ENCODE measurements at places on chromosomes 1 and 21. TPM values are rescaled to one million over a fixed set of nuclear protein-coding genes. Genes with fewer than 3 reads are reported as not detected.

GRCh38 chr1:152630596-152630995 lies 7.7 kb upstream of the LCE3A start:
- no peak for DNase-seq
- H3K4me1 ChIP-seq = no peaks in the 10 kb centered on the region
- H3K27me3 ChIP-seq = no peaks in the 10 kb centered on the region

The ANXA9 gene
- 3.3 TPM for total RNA-seq

DNA sequence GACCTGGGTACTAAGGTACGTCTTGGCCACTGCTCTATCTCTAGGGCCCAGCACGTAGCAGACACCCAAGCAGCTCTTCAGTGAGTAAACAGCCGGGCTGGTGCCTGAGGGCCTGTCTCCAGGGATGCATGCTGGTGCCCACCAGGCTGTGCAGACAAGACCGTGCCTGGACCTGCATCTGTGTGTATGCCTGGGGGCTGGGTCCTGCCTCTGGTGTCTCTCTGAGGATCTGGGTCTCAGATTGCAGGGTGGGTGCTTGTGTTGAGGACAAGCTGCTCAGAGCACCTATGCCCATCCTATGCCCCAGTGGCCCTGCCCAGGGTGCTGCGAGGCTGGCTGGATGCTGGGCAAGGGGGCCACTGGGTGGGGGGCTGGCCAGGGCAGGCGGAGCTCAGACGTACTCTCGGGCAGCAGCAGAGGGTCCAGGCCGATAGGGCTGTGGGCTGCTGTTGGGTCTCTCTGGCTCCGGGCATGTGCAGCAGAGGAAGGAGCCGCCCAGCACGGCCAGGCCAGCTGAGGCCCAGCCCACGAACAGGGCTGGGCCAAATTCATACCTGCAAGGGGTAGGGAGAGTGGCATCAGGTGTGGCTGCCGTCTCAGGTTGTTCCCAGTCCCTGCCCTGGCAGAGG lies 4.4 kb downstream of the CLDN19 start:
- no peaks in the 10 kb centered on the region for H3K36me3 ChIP-seq
- no peak overlapping the region for H3K4me3 ChIP-seq
- no peaks in the 10 kb centered on the region for H3K4me1 ChIP-seq

The PLPPR5 gene
- 0.09 TPM for total RNA-seq

The DIRAS3 gene
- total RNA-seq = 8.8 TPM

DNA sequence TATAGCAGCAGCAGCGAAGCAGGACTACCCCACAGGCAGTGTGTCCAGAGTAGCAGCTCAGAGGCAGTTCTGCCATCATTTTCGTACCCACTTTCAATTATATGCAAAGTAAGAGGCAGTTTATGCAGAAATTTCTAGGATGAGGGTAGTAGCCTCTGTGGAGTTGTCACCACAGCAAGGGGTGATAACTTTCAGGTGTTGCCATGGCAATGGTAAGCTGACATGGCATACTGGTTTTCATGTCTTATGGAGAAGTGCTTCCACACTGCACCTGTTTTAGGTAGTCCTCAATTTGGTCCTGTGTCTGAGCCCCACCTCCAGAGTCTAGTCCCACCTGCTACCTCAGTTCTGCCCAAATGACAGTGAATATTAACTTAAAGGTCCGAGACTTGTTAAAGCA lies 133.3 kb upstream of the SYT6 start:
- no peak overlapping the region for H3K4me3 ChIP-seq
- H3K36me3 ChIP-seq = no peaks in the 10 kb centered on the region
- no peak for DNase-seq
- H3K27ac ChIP-seq = no peak overlapping the region
- H3K27me3 ChIP-seq = no peaks in the 10 kb centered on the region

The ANGPTL7 gene
- 0.19 TPM for total RNA-seq

DNA sequence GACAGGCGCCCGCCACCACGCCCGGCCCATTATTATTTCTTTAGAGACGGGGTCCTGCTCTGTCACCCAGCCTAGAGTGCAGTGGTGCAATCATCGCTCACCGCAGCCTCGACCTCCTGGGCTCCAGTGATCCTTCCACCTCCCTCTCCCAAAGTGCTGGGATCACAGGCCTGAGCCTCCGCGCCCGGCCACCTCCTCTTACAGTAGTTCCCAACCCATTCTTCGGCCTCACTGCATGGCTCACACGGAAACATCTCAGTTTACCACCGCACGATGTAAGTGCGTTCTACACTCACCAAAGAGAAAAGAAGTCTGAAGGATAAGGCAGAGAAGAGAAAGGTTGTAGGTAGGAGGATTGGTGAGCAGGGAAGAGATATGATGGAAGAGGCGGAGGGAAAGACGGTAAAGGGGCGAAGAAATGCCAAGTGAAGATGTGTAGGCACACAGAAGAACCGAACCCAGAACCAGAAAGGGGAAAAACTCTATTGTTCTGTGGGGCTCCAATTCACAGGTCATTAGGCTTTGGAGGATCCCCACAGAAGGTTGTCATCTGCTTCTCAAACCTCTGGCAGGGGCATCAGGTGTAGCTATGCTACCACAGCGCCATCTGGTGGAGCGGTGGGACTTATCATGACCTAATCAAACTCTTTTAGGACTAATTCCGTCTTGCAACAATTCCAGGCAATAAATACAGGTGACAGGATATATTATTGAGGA lies 504.2 kb downstream of the SMYD3 start:
- no peak overlapping the region for H3K4me3 ChIP-seq
- peak; percentile 93 for DNase-seq

DNA sequence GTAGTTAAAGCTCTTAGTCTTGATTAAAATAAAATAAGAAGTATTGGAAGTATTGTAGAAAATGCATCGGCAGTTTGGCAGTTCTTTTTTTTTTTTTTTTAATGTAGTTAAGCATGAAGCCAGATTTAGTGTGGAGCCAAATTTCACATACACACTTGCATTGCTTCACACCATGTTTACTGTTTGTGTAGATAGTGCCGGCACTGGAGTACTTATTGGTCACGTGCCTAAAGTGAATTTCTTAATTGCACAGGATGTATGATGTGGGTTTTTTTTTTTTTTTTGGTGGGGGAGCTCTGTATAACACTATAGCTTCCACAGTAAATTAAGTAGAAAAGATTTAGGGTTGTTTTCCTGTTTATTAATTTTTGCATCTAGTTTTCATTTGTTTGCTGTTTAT lies 21.2 kb upstream of the TMEM61 start:
- H3K27ac ChIP-seq = no peak overlapping the region
- H3K4me3 ChIP-seq = no peak overlapping the region
- H3K27me3 ChIP-seq = no peaks in the 10 kb centered on the region
- no peak for DNase-seq
- no peaks in the 10 kb centered on the region for H3K4me1 ChIP-seq
- no peaks in the 10 kb centered on the region for H3K36me3 ChIP-seq

DNA sequence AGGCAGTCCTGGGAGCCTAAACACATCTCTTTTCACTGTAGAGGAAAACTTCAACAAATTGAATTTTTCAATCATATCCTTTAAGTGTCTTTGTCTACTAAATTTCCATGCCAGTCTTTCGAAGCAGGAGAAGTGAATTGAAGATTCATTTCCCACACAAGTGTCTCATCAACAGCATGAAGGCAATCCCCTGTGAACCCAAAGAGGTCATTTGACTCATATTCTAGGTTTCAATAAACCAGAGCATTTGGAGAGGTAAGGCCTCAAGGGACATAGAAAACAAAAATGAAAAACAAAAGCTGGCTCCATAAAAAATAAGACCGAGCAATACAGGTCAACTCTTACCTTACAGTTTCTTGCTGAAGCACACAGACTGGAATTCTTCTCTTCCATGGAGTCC lies 94.1 kb upstream of the ATP1B1 start:
- no peaks in the 10 kb centered on the region for H3K36me3 ChIP-seq
- H3K27me3 ChIP-seq = no peaks in the 10 kb centered on the region
- H3K4me3 ChIP-seq = no peak overlapping the region
- H3K27ac ChIP-seq = no peak overlapping the region
- H3K4me1 ChIP-seq = no peaks in the 10 kb centered on the region

DNA sequence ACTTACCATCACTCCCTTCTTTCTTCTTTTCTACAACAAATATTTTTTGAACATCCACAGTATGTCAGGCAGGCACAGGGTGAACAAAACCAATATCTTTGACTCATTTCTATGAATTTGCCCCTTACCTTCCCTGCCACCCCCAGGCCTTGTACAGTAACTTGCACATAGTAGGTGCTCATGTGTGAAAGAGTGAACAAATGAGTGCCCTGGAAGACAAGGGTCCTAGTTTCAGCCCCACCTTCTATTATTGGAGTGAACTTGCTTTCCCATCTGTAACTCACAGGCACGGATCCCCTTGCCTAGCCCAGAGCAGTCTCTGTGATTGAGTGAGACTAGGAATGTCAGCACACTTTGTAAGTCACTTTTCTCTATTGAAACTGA lies 12.8 kb downstream of the ZDHHC18 start:
- no peak overlapping the region for H3K4me3 ChIP-seq
- peaks cover 17% of the 10 kb centered on the region for H3K36me3 ChIP-seq
- no peak for DNase-seq
- H3K4me1 ChIP-seq = no peaks in the 10 kb centered on the region
- no peak overlapping the region for H3K27ac ChIP-seq

The CYP4Z1 gene
- 0.22 TPM for total RNA-seq

- H3K27ac ChIP-seq = no peak overlapping the region
- H3K4me1 ChIP-seq = no peaks in the 10 kb centered on the region
- no peaks in the 10 kb centered on the region for H3K36me3 ChIP-seq
- H3K27me3 ChIP-seq = no peaks in the 10 kb centered on the region
- H3K4me3 ChIP-seq = no peak overlapping the region
- no peak for DNase-seq
Measured at GRCh38 chr1:171116676-171117075, 26.0 kb downstream of the FMO3 start.

The BSND gene
- total RNA-seq = 1.4 TPM

The MEGF6 gene
- total RNA-seq = 10.9 TPM

DNA sequence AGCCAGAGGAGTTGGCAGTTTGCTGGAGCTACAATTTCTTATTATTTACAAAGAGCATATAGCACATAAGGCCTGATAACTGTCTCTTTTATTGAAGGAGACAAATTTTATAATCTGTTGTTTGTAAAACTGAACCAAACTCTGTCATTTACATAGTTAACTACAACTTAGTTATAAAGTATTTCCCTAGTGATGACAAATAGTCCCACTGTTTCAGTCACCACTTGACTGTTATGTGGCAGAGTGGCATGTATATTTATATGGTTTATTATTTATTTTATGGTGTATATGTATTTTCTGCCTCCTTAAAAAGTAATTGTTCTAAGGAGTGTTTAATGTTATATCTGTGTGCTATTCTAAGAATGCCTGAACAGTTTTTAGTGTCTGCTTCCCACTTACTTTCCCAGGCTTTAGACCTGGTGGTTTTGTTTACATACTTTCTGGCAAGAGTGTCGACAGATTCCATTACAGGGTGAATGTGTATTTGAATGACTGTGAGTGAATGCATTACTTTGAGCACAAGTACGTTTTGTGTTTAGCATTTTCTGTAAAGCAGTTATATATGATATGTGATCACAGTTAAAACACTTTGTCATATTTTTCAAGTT lies 10.0 kb downstream of the TSEN15 start:
- DNase-seq = no peak
- H3K27ac ChIP-seq = no peak overlapping the region
- H3K4me1 ChIP-seq = no peaks in the 10 kb centered on the region
- no peak overlapping the region for H3K4me3 ChIP-seq
- H3K27me3 ChIP-seq = no peaks in the 10 kb centered on the region
- H3K36me3 ChIP-seq = no peaks in the 10 kb centered on the region

The SHISA4 gene
- total RNA-seq = 10.4 TPM

The SGIP1 gene
- 11.2 TPM for total RNA-seq

GRCh38 chr1:106678279-106679050 lies 378.0 kb upstream of the PRMT6 start:
- no peak for DNase-seq
- no peak overlapping the region for H3K27ac ChIP-seq
- H3K4me3 ChIP-seq = no peak overlapping the region
- no peaks in the 10 kb centered on the region for H3K27me3 ChIP-seq

DNA sequence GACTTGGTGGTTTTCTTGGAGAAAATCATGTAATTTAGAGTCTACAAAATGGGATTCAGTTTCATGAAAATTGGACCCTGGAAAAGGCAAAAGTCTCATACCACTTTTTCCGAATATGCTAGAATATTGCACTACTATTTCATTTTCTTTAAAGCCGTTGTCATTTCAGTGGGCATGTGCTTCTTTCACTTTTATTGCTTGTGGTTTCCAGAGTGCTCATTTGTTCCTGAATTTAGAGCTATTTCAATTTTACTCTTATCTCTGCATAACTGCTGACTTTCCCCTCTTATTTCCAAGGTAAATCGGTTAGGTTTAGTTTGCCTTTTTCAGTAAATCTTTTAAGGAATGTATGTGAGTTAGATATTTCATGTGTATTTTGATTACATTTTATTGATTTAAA lies 11.6 kb downstream of the HHAT start:
- DNase-seq = no peak
- peaks cover 4% of the 10 kb centered on the region for H3K4me1 ChIP-seq
- H3K27ac ChIP-seq = no peak overlapping the region
- H3K27me3 ChIP-seq = no peaks in the 10 kb centered on the region

GRCh38 chr1:243288062-243288461 lies 32.2 kb downstream of the SDCCAG8 start:
- H3K4me1 ChIP-seq = no peaks in the 10 kb centered on the region
- H3K27me3 ChIP-seq = no peaks in the 10 kb centered on the region
- H3K4me3 ChIP-seq = no peak overlapping the region
- peaks cover 12% of the 10 kb centered on the region for H3K36me3 ChIP-seq
- no peak overlapping the region for H3K27ac ChIP-seq
- no peak for DNase-seq

GRCh38 chr1:56520016-56520601 lies 59.3 kb downstream of the PLPP3 start:
- H3K4me1 ChIP-seq = peaks cover 16% of the 10 kb centered on the region
- H3K27ac ChIP-seq = no peak overlapping the region
- H3K27me3 ChIP-seq = no peaks in the 10 kb centered on the region
- peaks cover 50% of the 10 kb centered on the region for H3K36me3 ChIP-seq
- DNase-seq = no peak

The PUSL1 gene
- total RNA-seq = 12.6 TPM

DNA sequence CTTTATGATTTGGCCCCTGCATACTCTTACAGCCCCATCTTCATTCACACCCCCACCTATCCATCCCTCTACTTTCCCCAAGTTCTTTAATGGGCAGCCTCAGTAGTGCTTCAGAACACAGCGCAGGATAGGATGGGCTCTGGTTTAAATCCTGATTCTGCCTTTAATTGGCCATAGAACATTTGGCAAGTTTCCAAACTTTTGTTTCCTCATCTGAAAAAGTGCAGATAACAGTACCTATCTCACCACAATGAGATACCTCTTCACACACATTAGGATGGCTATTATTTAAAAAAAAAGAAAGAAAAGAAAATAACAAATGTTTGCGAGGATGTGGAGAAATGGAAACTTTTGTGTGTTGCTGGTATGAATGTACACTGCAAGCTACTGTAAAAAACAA lies 142.5 kb upstream of the VANGL1 start:
- no peaks in the 10 kb centered on the region for H3K36me3 ChIP-seq
- H3K4me3 ChIP-seq = no peak overlapping the region
- H3K27ac ChIP-seq = no peak overlapping the region
- DNase-seq = no peak

All from kidney (tissue), 22 donors.